ENCODE measurements at places on chromosomes 1 and 21.

GRCh38 chr1:240111558-240111957 is 19.9 kb downstream of the FMN2 start:
- no peak for DNase-seq

DNA sequence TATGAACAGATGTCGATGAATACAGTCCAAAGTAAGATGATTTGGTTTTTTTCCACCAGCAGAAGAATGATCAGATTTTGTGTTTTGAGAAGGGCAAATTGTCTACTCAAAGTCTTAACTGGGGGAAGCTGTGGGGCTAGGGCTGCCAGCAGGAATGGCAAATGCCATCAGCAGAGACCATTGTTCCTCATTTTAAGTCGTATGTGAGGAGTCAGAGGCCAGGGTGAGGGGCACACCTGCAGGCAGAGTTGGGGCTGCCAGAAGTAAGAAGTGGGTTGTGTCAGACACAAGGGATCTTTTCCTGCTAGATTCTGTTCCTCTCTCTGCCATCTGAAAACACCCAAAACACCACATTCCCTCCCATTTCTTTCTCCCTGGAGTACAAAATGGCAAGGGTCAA is 8.7 kb downstream of the PARK7 start:
- DNase-seq, result no peak

DNA sequence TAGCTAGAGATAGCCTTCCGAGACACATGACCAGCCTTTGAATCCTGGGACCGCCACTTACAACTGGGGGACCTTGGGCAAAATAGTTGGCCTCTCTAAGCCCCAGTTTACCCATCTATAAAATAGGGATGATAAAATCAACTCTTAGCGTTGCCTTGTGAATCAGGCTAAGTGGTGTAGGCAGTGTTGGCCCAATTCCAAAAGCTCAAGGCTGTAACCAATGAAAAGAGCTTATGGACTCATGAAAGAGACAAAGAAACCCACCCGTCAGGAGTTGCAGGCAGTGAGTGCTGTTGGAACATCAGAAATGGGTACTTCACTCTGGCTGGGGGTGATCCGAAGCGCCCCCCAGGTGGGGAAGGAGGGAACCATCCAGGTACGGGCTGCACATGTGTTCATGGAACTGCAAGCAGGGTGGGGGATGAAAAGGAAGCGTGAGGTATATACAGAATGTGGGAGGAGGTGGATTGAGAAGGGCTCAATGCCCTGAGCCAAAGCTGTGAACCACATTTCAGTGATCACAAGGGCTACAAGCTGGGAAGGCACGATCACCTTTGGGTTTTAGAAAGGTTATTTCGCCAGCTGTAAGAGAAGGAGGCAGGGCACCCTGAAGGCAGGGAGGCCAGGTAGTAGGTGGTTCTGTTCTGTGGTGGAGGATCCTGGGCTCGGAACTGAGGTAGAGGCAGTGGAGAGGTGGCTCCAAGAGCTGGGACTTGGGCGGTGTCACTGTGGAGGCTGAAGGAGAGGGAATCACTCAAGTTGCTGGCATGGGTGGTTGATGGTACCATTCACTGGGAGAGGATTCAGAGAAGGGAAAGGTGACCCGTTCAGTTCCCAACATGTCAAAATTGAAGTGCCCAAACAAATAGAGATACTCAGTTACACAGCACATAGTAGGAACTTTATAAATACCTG is 11.4 kb upstream of the KIAA1614 start:
- no peak for DNase-seq

DNA sequence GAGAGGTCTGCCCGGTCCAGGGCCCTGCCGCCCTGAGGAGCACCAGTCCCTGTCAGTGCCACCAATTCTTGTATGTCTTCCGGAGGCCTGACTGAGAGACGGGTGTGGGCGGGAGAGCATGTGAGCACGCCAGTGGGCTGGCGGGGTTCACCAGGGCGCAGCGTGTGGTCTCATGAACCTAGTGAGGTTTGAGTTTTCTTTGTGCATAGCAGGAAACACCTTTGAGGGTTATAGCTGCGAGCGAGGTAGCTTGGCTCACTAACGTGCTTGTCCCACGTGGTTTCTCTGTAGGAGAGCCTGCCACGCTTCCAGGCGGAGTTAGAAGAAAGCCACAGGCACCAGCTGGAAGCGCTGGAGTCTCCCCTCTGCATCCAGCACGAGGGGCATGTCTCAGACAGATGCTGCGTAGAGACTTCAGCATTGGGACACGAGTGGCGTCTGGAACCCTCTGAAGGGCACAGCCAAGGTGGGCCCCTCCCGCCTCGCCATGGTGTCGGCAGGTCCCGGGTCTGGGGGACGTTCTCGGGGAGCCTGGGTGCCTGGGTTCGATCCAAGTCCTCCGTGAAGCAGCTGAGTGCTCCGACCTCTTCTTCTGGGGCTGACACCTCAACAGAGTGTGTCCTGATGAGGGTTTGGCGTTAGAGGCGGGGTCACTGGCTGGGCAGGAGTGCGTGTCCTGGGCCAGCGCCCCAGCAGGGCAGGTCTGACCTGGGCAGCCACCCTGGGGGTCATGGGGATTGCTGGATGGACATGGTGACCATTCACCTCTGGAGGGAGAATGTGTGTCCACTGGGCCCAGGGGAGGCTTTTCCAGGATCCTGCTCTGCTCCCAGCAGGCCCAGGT is 31.4 kb downstream of the PCNT start:
- no peak for DNase-seq

GRCh38 chr1:248625971-248626370 is 8.9 kb downstream of the OR2T11 start:
- no peak for DNase-seq

- DNase-seq, result peak; percentile 44
These were observed 28.3 kb upstream of the A3GALT2 start for GRCh38 chr1:33349081-33349759.

DNA sequence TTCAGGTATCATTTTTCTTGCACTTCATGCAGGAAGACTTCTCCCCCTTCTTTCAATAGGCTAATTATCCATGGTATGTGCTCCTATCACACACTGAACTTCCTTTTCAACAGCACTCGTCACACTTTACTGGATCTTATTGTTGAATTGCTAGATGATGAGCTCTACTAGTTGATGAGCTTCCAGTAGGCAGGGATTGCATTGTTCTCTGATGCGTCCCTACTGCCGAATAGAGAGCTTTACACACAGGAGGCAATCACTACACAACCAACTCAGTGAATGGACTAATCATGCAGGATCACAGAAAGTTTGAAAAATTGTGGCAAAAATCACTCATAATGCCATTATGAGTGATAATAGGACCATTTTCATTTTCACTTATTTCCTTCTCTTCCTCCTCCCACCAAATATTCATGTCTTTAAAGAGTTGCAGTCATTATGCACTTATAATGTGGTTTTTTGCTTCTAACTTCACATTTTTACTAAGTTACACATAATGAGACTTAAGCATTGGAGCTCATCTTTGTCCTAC is 128.1 kb upstream of the ZNF648 start:
- DNase-seq, result no peak

DNA sequence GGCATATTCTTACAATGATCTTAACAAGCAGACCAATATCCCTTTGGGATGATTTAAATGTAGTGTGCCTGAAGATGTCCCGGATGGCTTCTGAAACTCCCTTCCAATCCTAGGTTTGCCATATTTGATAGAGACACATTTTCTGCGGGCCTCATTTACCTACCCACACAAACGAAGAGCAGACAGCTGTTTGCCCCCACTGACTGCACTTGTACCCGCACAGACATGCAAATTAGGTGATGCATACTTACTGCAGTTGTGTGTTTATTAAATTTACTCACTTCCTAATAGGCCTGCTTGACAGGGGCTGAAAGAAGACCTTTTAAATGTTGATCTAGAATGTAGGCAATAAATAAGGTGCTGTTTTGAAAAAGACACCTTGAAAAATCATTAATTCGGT is 257.9 kb upstream of the RRP15 start:
- DNase-seq, result no peak

GRCh38 chr1:25447547-25447946 is 16.9 kb downstream of the MACO1 start:
- DNase-seq, result no peak

DNA sequence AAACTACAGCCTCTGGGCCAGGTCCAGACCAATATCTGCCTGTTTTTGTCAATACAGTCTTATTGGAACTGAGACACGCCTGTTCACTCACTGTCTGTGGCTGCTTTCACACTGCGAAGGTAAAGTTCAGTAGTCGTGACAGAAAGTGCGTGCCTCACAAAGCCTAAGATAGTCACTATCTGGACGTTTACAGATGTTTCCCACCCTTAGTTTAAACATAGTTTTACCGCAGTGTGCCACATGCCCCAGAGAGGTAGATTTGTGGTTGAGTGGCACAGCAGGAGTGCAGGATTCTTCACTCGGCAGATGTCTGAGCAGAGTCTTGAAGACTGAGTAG is 61.9 kb downstream of the NFASC start:
- no peak for DNase-seq

GRCh38 chr1:164265232-164265631 is 293.8 kb upstream of the PBX1 start:
- DNase-seq, result no peak

GRCh38 chr1:187121661-187122060 is 292.9 kb downstream of the PLA2G4A start:
- DNase-seq, result no peak

DNA sequence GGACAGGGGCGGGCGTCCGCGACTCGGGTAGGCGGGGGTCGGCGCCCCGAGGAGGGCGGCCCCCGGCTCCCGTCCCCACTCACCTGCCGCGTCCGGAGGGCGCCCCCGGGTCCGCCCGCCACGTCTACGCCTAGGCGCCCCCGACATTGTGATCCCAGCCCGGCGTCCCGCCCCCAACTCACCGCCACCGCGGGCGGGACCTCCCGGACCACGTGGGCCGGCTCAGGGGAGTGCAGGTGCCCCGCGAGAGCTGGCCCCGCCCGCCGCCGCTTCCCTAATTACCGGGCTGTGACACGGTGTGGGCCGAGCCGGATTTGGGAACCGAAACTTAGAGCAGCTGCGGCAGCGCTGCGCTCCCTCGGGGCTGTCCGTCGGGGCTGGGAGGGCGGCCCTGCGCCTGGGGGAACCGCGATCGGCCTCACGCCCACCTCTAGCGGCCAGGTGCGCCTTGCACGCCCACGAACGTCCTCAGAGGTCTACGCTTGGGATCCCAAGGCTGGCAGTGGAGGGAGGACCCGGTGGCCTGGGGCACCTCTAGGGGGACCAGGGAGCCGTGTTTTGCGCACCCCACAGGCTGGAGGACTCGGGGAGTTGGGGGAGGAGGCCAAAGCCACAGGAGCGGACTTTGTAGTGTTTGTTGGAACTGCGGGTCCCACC is 521 bp upstream of the NADK start:
- DNase-seq, result peak; percentile 71

- DNase-seq, result no peak
These were observed 52.9 kb downstream of the TNN start for GRCh38 chr1:175120511-175120910.

GRCh38 chr1:210828996-210829596 is 304.9 kb downstream of the KCNH1 start:
- DNase-seq, result no peak

DNA sequence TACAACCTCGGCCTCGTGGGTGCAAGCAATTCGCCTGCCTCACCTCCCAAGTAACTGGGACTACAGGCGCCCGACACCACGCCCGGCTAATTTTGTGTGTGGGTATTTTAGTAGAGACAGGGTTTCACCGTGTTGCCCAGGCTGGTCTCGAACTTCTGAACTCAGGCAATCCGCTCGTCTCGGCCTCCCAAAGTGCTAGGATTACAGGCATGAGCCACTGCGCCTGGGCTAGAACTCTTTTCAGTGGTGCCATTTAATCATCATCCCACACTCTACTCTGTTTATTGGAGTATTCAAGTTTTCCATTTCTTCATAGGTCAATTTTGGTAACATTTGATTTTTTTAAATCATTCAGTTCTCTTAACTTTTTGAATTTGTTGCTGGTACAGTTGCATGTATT is 101.3 kb downstream of the DHRS3 start:
- no peak for DNase-seq

- no peak for DNase-seq
These were observed 11.3 kb upstream of the RIPK4 start for GRCh38 chr21:41777951-41778815.

DNA sequence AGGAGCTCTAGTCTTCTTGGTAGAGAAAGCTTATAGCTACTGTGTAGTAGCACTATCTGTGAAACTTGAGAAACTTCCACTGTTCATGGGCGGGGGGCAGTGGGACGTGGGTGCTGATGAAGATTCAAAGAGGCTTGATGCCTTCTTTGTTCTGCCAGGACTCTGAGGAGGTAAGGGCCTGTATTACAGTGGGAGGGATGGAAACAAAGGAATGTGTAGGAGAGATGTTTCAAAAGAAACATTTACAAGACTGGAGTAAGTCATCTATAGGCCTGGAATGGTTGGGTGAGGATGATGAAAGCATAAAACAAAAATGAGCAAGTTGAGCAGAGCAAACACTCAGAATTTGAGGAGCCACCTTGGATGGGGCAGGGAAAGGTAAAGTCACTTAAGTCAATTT is 89.4 kb downstream of the C1orf21 start:
- no peak for DNase-seq

- no peak for DNase-seq
These were observed 11.9 kb downstream of the PRRX1 start for GRCh38 chr1:170675865-170676264.

DNA sequence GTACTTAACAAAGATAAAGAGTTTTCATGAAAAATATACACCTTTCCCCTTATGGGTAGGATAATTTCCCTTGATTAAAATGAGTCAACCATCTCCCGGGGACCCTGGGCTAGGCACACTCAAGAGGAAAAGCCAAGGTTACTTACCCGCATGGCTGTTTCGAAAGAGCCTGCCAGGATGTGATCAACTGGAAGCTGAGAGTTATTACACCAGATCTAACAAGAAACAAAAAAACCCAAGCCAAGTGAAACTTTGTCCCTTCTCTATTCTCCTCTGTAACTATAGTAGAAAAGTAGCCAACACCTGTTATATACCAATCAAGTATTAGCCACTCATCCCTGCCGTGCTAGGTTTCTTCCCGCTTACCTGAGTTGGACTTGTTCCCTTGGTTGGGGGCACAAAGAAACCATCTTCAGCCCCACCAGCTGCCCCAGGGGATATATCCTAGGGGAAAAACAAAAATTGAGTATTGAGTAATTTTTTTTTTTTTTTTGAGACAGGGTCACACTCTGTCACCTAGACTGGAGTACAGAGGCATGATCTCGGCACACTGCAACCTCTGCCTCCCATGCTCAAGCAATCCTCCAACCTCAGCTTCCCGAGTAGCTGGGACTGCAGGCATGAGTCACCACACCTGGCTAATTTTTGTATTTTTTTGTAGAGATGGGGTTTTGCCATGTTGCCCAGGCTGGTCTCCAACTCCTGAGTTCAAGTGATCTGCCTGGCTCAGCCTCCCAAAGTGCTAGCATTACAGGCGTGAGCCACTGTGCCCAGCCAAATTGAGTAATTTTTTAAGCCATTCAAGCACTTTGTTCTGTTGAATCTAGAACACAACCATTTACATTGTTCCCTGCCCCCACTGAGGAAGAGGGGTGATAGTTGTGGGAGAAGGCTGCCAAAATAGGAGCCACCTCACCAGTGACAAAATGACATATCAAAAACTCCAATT is 8.4 kb upstream of the PEX19 start:
- no peak for DNase-seq

Data from activated T-cell treated with anti-CD3 and anti-CD28 coated beads for 48 hours (primary cell).